AG09309 (cell line): ENCODE measurements at places on chromosomes 13 and 19.
A peak's percentile ranks its signal among the peaks of the same experiment; 100 is the strongest.

DNA sequence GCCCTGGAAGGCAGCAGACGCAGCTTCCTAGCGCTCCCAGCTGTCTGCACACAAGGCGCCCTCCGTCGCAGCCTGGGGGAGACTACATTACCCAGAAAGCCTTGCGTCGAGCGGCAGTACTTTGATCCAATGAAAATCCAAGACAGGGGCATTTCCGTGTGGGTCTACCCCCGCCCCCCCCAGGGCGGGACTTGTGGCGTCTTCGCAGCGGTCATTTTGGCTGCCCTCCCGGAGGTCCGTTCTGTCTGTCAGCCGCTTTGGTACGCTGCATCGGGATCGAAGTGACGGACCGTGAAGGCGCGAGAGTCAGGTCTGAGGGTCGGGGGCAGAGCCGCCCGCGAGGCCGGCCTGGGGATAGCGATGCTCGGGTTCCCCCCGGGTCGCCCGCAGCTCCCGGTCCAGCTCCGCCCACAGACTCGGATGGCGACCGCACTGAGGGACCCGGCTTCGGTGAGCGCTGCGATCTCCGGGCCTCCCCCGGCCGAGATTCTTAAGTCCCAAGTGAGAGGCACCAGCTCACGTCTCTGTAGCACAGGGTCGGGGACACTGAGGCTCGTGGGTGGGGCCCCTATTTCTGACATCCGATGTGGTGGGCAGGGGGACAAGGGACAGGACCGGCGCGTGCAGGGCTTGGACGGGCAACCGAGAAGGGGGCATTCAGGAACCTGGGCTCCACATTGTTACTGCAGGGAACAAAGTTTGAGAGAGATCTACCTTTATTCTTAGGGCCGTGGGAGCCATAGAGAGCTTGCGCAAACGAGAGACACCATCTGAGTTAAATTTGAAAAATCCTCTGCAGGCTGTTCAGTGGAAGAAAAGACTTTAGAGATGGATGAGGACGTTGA is at the start of gene ZNF211:
TSS of gene ZNF211 (plus strand) at position 182 of the 845 bp plus-strand sequence. CDS start at position 361, 179 bp downstream.
- DNase-seq = peak; percentile 66

GRCh38 chr13:106143392-106143791 is 392.1 kb downstream of the EFNB2 start:
- no peak for DNase-seq

DNA sequence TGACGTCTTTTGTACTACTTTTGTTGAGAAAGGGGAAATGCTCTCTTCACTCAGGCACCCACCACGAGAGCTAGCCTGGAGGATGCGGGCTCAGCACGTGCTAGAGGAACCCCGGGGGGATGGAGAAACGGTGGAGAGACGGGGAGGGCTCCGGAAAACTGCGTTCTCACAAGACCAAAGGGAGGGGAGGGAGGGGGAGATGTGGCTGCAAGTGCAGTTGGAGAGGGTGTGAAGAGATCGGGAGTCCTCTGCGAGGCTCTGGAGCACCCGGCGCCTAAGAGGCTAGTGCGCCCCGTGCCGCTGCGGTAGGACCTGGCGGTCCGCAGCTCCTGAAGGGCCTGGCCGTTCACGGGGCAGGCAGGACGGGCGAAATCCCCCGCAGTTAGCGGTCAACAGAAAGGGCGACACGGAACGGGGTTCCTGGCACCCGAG is 43.4 kb upstream of the XPO4 start:
- no peak for DNase-seq

DNA sequence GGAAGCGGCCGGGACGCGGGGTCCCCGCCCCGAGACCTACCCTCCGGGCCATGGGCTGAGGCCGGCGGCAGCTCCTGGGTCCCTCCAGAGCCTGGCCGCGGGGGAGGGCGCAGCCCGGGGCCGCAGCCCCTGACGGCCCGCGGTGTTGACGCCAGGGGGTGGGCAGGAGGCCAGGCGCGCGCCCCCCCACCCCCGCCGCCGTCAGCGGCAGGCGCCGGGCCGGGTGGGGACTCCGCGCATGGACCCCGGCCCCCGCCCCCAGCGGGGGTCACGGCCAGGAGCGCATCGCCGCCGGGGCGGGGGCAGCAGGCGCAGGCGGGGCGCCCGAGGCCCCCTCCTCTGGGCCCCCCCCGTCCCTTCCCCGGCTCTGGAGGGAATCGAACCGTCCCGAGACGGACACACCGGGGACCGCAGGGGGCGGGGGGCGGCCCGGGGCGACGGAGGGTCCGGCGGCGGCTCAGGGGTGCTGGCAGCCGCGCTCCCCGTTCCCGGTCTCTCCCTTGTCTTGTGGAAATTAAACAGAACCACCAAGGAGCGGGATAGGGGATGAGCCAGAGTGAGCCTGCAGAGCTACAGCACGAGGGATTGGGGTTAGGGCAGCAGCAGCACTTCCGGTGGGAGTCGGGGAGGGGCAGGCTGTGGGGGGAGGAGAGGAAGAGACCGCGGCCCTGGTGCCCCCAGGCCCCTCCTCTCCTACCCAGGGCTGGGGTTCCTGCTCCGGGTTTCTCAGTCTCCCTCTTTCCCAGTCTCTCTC is at the start of gene MEIS3:
TSS of gene MEIS3 (minus strand) at position 498 of the 754 bp plus-strand sequence. CDS start at position 52, 446 bp downstream.
- DNase-seq = no peak

GRCh38 chr13:73364736-73365135 is 305.9 kb downstream of the KLF5 start:
- DNase-seq = no peak

- DNase-seq = peak; percentile 10
Observed at GRCh38 chr19:8001995-8002849, 3.2 kb downstream of the ELAVL1 start.

DNA sequence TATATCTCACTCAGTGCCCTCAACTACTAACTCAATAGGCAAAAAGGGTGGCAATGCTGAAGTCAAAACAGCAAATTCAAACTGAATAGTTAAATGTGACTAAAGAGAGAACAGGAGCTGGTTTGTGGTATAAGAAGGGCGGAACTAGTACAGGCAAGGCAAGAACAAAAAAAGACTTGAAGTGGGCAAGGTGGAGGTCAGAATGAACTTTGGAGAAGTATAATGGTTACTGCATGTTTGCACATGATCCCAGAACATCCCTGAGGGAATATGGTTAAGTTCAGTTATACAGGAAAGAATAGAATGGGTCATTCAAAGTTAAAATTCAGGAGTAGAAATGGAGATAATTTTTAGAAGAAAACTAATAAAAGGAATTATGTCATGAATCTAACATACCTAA is 85.5 kb downstream of the DIAPH3 start:
- no peak for DNase-seq

DNA sequence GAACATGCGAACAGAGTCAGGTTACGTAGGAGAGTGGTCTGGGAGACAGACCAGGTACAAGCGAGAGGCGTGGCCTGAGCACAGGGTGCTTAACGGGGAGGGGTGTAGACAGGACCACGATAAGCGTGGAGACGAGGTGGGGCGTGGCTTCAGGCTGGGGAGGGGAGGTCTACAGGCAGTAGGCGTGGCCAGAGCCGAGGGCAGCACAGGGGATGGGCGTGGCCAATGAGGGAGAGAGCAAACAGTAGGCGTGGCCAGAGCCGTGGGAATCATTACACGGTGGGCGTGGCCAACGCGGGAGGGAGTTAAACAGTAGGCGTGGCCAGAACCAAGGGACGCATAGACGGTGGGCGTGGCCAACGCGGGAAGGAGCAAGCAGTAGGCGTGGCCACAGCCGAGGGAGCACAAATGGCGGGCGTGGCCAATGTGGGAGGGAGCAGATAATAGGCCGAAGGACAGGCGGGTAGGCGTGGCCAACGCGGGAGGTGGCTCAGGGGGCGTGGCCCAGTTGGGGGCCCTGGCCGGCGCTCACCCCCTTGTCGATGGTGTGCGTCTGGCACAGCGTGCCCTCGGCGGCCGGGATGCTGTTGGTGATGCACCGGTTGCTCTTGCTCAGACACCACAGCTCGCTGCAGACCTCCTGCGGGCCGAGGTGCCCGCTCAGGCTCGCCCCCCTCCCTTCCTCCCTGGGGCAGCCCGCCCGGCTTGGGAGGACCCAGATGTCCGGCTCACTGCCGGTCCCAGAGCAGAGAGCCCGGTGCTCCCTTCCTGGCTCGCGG is 15.2 kb upstream of the MYO1F start:
- peak; percentile 66 for DNase-seq

DNA sequence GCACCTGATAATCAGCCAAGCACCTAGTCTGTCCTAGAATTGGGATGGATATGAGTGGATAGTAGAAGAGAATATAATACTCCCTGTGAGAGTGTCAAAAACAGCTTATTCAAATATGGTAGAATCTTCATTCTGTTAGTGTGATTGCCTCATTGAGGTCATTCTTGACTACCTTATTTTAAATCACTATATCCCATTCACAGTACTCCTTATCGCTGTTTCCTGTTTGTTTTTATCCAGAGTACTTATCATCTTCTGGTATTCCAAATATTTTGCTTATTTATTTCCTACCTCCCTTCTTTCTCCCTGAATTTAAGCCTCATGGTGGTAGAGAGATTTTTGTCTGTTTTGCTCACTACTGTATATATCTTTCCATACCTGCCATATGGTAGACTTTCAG is 9.9 kb downstream of the NDFIP2 start:
- no peak for DNase-seq

- DNase-seq = no peak
Observed at GRCh38 chr19:28482221-28482620, 730.7 kb downstream of the UQCRFS1 start.

DNA sequence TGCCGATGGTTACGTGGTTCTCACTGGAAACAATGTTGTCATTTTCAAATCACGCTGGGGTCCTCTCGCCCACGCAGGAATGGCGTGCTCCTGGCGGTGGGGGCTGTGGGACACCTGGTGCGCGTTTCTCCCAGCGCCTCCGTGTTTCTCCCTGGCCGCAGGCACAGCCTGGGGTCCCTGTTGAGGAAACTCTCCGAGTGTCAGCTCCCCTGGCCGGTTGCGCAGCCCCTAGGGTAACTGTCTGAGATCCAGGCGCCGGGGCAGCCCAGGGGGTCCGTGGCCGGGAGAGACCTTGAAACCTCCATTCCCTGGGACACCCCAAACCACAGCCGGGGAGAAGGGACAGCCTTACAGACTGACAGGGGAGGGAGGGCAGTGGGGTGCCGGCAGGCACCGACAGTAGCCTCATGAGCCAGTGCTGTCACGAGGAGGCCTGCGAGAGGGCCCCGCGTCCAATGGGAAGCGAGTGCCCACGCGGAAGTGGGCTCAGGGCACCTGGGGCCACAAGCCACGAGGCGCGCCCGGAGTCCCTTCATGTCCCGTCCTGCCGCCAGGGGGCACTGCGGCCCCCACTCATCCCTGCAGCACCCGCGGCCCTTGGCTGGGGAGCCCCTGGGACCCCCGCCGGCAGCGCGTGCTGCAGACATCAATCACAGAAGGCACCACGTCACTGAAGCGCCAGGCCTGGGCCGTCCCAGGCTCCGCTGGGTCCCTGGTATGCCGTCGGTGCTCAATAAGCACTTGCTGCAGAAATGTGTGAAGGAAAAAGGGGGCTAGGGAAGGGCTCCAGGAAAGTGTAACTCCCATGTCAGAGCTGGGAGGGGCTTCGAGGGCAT is 9.5 kb downstream of the ADAMTSL5 start:
- DNase-seq = no peak
